ENCODE measurements at places on chromosomes 1 and 21. TPM values are rescaled to one million over a fixed set of nuclear protein-coding genes. Genes with fewer than 3 reads are reported as not detected.

PTPN22 gene
- total RNA-seq, result 12.4 TPM

LAX1 gene
- 2.1 TPM for total RNA-seq

GRCh38 chr1:12088607-12089006 lies 25.5 kb downstream of the TNFRSF8 start:
- H3K27ac ChIP-seq, result no peak overlapping the region
- H3K4me3 ChIP-seq, result no peak overlapping the region
- DNase-seq, result peak; percentile 67
- H3K27me3 ChIP-seq, result no peaks in the 10 kb centered on the region
- H3K4me1 ChIP-seq, result peaks cover 9% of the 10 kb centered on the region
- H3K36me3 ChIP-seq, result no peaks in the 10 kb centered on the region

SHE gene
- total RNA-seq, result 8.3 TPM

GRCh38 chr1:109479311-109479710 lies 4.4 kb upstream of the ATXN7L2 start:
- peaks cover 7% of the 10 kb centered on the region for H3K4me1 ChIP-seq
- no peaks in the 10 kb centered on the region for H3K36me3 ChIP-seq
- no peak overlapping the region for H3K27ac ChIP-seq
- H3K4me3 ChIP-seq, result no peak overlapping the region
- H3K27me3 ChIP-seq, result no peaks in the 10 kb centered on the region
- no peak for DNase-seq

- no peak for DNase-seq
- H3K4me3 ChIP-seq, result no peak overlapping the region
- H3K27ac ChIP-seq, result no peak overlapping the region
- H3K27me3 ChIP-seq, result no peaks in the 10 kb centered on the region
These were observed 308.1 kb downstream of the CTH start for GRCh38 chr1:70719154-70719553.

TXNIP gene
- total RNA-seq, result 1,019 TPM

CENPF gene
- 6.1 TPM for total RNA-seq

GRCh38 chr1:24102961-24103360 lies 9.0 kb downstream of the MYOM3 start:
- H3K4me1 ChIP-seq, result no peaks in the 10 kb centered on the region
- H3K4me3 ChIP-seq, result no peak overlapping the region

DIRAS3 gene
- total RNA-seq, result 1.1 TPM

DNA sequence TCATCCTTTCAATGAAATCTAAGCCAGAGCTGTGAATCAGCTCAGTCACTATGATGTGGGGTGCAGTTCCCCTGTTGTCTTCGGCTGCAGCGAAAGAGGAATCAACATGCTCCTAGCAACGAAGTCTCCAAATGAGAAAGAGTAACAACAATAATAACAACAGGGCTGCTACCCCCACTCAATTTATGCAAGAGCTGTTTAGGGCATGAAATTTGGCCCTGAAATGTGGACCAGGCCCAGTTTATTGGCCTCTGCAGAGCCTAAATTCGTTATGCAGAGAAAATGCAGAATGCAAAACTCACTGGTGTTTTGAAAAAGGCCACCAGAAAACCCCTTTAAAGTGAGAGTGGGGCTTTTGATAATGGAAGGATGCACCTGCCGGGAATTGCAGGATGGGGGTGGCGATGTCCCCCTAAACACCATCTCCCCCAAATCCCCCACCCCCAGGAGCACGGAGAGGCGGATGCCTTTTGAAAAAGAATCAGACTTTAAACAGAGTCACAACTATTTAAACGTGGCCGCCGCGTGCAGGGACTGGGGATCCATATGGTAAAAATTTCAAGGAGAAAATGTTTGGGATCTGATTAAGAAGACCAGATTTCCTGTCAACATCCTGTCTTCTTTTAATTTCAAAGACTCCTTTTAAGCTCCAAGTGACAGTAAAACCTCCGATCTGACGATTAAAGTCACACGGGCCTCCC lies 1.9 kb downstream of the RUNX3 start:
- peak overlapping the region; percentile 79 for H3K4me3 ChIP-seq
- peak overlapping the region; percentile 93 for H3K27ac ChIP-seq
- no peak for DNase-seq
- no peaks in the 10 kb centered on the region for H3K36me3 ChIP-seq

DNA sequence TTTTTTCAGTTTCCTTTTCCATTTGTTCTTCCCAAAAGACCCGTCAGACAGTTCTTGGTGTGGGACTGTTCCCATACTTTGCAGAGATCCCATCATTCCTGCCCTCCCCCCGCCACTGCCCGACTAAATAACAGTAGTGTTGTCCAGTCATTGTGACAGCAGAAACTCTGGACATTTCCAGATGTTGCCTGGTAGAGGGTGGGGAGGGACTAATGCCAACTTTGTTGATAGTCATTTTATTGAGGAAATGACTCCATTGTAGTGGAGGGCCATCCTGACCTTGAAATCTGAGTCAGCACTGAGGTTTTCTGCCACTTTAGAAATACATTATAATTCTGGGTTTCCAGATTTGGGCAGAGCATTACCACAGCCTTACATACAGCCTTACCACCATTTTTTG lies 85.4 kb downstream of the CEP350 start:
- H3K27ac ChIP-seq, result no peak overlapping the region
- H3K36me3 ChIP-seq, result no peaks in the 10 kb centered on the region
- H3K4me1 ChIP-seq, result no peaks in the 10 kb centered on the region

- no peak overlapping the region for H3K4me3 ChIP-seq
- no peaks in the 10 kb centered on the region for H3K4me1 ChIP-seq
- H3K36me3 ChIP-seq, result no peaks in the 10 kb centered on the region
- no peak for DNase-seq
These were observed 227.7 kb downstream of the SMYD3 start for GRCh38 chr1:246279402-246279801.

GRCh38 chr1:13701271-13701640 lies 1.3 kb downstream of the PRDM2 start:
- no peaks in the 10 kb centered on the region for H3K27me3 ChIP-seq
- no peaks in the 10 kb centered on the region for H3K36me3 ChIP-seq
- no peak for DNase-seq

DNA sequence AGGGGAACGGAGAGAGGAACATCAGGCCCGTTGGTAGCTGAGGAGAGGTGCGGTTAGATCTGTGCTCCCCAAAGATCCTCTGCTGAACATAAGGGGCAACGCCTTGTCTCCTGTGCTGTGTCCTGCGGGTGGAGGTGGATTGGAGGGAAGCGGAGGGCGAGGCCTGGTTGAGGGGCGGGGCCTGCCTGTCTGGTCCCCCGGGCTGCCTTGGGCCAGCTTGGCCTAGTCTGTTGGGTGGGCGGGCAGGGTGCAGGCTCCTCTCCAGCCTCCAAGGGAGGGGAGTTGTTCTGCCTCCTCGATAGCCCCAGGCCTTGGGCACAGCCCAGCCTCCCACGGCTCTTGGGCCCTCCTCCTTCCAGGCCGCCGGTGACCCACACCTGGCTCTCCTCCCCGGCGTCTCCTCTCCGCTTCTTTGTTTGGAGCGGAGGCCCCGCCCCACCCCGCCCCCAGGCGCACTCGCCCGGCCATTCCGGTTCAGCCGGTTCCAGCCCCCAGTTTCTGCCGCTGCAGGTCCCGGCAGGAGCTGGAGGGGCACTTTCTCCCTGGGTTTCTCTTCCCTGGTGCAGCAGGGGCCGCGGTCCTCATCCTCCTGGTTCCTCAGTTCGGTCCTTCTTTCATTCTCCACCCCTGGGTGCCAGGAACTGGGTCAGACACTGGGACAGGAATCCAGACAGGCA lies 19.4 kb downstream of the PTPRF start:
- no peak overlapping the region for H3K27ac ChIP-seq
- DNase-seq, result no peak
- H3K4me3 ChIP-seq, result peak overlapping the region; percentile 33
- peaks cover 10% of the 10 kb centered on the region for H3K4me1 ChIP-seq
- no peaks in the 10 kb centered on the region for H3K36me3 ChIP-seq
